NCI-H1694 (cell line): ENCODE measurements at places on chromosomes 11 and 22.

DNA sequence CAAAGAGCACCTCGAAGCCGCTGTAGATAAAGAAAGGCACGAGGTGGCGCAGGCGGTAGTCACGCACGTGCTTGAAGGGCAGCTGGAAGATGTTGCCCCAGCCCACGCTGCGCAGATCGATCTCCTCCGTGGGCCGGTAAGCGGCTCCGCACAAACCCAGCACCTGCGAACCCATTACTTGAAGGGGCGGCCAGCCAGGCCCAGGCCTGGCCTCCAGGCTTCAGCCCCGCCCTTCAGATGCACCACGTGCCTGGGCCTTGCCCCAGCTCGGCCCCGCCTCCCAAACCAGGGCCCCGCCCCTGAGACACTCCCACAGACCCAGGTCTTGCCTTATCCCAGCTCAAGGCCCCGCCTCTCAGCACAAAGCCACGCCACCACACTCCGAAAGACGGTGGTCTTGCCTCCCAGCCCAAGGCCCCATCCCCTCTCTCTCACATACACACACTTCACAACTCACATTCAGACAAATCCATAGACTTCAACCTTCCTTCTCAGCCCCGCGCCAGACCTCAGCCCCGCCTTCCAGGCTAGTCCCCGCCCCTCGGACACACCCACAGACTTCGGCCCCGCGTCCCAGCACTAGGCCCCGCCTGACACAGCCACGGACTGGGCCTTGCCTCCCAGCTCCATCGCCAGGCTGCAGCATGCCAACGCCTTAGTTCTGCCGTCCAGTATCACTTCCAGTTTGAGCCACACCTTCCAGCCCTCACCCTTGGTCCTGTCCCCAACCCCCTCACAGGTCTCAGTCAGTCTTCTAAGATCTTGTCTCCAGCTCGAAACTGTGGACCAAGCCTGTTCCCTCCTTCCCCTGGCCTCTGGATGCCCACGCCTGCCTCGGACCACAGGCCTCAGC lies 7.0 kb downstream of the UNC93B1 start:
- DNase-seq: no peak

DNA sequence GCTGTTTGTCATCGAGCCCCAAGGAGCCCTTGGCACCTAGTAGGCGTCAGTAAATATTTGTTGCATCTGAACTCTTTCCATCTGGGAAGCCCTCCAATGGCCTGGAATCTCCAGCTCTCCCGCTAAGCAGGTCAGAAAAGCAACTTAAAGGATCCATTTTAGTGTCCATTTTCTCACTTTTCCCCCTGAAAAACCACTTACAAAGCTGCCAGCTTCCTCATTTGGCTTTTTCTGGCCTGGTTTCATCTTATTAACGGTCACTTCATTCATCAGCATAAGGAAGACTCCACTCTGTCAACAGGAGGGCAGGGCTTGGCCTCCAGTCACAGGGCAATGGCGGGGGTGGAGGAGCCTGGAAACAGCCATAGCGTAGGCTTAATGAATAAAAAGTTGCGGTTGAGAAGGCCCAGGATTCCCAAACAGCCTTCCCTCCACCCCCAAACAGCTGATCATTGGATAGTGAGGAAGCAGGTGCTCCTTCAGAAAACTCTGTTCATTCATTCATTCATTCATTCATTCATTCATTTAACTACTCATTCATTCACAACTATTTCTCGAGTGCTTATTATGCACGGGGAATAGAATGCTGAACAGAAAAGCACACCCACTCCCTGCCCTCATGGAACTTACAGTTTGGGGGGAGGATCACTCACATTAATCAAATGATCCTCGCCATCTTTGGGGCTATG lies 104.5 kb upstream of the RCN1 start:
- no peak for DNase-seq

DNA sequence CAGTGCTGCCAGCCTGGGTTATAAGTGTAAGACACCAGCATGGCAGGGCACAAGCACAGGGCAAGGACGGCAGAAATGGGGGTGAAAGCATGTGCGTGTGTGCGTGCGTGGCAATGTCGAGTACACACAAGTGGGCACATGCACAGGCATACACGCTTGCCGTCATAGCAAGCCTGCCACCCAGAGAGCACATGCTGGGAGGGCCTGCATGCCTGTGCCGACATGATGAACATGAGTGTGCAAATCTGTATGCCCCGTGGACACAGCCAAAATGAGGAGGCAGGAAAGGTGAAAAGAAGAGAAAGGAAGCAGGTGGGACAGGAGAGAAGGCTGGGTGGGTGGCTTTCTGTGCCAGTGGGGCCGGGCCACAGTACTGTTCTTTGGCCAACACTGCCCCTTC lies 62.9 kb downstream of the NECTIN1 start:
- no peak for DNase-seq

DNA sequence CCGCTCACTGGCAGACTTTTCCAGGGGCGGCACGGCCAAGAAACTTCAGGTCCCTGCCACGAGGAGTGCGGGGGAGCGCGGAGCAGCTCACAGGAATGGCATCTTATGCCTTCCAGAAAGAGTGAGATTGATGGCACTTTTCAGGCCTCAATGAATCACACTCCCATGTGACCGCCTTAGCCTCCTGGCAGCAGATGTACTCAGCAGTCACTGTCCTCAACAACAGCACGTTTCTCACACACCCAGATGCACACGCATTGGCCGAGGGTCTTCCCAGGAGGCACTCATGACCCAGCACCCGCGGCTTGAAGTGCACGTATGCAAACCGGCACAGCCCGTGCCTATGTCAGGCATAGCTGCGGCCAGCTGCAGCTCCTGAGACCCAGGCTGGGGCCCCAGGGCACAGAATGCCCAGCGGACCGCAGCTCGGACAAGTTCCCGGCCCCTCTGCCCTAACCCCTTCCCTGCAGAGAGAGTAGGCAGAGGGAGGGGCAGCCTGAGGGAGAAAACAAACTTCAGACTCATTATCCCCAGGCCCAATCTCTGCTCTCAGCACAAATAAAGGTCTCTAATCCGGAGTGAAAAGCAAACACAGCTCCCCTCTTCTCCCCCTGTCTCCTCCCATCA lies 48.3 kb downstream of the RPUSD4 start:
- no peak for DNase-seq

DNA sequence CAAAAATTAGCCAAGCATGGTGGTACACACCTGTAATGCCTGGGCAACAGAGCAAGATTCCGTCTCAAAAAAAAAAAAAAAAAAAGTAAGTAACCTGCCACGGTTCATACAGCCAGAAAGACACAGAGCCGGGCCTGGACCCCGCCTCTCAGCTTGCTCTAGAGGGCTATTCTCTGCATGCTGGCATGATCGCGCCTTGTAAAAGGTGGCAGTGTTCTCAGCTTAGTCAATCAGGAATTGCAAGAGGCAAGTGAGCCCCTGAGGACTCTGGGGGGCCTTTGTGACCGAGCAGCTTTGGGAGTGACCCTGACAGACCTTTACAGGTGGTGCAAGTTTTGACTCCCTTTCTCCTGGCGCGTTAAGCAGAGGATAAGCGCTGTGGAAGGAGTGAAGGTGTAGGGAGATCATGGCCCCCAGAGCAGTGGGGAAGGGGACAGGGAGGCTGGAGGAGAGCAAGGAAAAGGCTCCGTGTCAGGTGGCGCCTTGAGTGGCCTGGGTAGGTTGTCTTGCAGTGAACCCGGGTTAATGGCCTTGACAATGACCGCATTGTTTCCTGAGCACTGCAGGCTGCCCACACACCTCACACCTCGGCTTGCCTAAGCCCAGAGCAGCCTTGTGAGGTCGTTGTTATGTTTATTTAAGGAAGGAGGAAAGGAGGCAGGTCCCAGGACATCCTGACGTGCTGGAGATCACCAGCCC lies 48.9 kb downstream of the CDPF1 start:
- no peak for DNase-seq

- DNase-seq: no peak
Observed at GRCh38 chr11:113514856-113515255, 39.7 kb upstream of the DRD2 start.

DNA sequence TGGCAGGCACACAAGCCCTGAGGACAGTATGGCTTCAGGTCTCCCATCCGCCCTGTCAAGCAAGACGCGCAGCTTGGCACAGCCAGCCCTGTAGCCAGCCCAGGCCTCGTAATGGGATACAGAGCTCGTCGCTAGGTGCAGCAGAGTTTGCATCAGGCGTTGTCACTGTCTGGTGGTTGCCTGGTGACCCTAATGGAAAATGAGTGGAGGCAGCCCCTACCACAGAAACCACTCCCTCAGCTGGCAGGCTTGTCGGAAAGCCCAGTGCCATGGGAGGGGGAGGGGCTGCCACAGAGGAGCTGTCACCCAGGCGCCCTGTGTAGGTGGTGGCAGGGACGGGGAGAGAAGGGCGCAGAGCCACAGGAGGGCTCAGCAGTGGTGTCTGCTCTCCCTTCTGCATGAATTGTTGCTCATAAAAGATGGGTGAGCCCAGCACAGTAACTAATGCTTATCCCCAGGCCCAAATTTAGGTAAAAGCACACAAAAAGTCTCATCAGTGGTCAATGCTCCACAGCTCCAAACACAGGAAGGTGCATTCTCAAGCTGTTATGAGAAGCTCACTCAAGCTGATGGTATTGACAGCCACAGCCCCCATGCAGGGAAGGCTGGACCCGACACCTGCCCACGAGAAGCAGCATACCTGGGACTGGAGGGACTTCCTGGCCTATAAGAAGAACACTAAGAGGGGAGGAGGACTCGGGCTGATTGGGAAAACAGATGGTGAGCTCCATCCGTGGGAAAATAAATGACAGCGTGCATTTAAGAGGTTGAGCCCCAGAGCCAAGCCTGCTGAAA lies 164.6 kb downstream of the ETS1 start:
- DNase-seq: no peak

- no peak for DNase-seq
Observed at GRCh38 chr22:35894464-35894878, 134.2 kb downstream of the RBFOX2 start.

DNA sequence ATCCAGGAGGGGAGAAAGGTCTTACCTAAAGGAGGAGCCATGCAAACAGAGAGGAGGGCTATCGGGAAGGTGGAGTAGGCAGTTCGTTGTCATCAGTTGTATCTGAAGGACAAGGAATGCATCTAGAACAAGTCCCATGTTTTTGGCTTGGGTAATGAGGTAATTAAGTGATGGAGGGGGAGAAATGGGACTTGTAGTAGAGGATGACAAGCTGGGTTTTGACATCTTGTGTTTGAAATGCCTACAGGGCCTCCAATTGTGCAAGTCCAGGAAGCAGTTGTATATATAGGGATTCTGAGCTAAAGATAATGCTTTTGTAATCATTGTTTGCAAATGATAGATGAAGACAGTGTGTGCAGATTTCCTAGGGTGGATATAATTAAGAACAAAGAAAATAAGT lies 622.8 kb downstream of the NTM start:
- no peak for DNase-seq

GRCh38 chr11:20207781-20208621 lies 47.7 kb upstream of the DBX1 start:
- no peak for DNase-seq

DNA sequence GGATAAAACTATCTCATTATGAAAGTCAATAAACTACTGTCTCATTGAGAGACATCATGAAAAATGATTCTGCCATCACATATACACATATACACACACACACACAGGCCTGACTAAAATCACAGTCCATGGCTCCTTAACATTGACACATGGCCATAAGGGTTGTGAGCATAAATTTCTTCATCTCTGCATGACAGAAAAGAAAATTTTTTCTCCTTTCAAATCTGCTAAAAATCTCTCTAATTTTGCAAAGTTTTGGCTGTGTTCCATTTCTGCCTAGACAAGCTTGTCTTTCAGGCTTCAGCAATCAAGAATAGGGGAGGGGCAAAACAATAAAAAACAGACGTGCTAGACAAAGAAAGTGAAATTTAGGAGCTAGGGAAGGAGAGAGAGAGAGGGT lies 324.5 kb downstream of the LRRC4C start:
- DNase-seq: no peak

GRCh38 chr11:100631316-100631715 lies 55.8 kb upstream of the ARHGAP42 start:
- no peak for DNase-seq

DNA sequence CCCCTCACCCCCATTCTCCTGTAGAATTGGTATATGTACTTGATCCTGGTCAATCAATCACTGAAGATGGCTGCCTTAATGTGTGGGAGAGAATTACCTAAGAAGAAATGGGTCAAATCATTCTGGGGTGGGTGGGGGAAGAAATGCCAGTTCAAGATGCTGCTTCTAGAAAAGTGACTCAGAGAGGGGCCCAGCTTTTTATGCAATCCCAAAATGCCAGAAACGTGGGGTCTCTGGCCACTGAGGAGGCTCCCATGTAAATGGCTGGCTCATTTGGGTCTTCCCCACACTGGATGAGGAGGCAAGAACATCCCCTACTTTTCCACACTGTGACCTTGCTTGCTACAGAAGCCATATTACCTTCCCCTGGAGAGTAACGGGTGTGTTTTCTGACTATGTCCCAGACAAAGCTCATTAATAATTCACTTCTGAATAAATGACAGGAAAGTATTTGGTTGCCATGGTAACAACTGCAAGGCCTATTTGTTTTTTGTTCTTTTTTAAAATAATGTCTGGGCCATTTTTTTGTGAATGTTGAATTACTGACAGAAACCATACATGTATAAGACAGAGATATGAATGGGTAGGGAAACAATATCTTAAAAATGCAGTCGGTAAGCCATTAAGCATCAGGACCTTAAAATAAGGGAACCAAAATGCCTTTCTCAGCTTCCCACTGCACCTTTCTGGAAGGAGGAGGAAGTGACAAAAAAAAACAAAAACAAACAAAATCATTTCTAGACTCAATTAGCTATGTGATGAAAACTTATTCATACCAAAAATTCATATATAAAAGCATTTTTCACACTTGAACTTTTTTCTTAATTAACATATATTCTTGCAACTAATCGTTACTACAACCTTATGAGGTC lies 32.0 kb downstream of the SLC1A2 start:
- no peak for DNase-seq

GRCh38 chr11:18012122-18012905 lies 533 bp downstream of the SERGEF start:
- DNase-seq: no peak

- no peak for DNase-seq
Observed at GRCh38 chr11:81331611-81332235, 1401.9 kb downstream of the FAM181B start.

DNA sequence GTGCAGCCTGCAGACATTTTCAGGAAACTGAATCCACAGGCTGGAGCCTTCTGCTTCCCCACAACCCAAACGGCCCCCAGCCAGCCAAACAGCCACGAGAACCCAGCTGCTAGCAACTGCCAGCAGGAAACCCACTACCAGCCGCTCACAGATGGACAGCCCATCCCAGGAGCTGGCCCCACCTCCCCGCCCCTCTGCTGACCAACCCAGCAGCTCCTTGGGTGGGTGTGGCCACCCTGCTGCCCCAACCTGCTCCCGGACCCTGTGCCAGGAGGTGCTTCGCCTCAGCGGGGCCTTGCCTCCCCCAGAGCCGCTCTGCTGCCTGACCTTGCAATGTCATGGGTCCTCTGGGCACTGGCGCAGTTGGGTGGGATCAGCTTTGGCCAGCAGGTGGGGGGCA lies 8.2 kb upstream of the CCDC188 start:
- peak; percentile 35 for DNase-seq

GRCh38 chr11:75902631-75903030 lies 87.6 kb downstream of the UVRAG start:
- DNase-seq: no peak

- DNase-seq: no peak
Observed at GRCh38 chr11:134373591-134374052, 38.4 kb downstream of the B3GAT1 start.
